Activated naive CD8-positive, alpha-beta T cell treated with anti-CD3 and anti-CD28 coated beads, Interleukin-2, amount 10 ng/mL, durations not matched to agents 7 days and 5 days (primary cell): ENCODE measurements at places on chromosomes 5 and 9. TPM values are rescaled to one million over a fixed set of nuclear protein-coding genes. Genes with fewer than 3 reads are reported as not detected.

Gene CBY3
- total RNA-seq, result 0.40 TPM

Gene FCN2
- total RNA-seq, result not detected

Gene EFNA5
- total RNA-seq, result not detected

Gene GABRA6
- total RNA-seq, result not detected

Gene HMGXB3
- total RNA-seq, result 41.3 TPM

Gene IL31RA
- not detected for total RNA-seq

Gene SPINK1
- not detected for total RNA-seq

Gene CD74
- total RNA-seq, result 350 TPM

- H3K27ac ChIP-seq, result peak overlapping the region; percentile 78
- H3K36me3 ChIP-seq, result no peaks in the 10 kb centered on the region
- no peak for DNase-seq
- peaks cover 3% of the 10 kb centered on the region for H3K4me1 ChIP-seq
Measured at GRCh38 chr5:142472306-142472951, 147.6 kb upstream of the SPRY4 start.

DNA sequence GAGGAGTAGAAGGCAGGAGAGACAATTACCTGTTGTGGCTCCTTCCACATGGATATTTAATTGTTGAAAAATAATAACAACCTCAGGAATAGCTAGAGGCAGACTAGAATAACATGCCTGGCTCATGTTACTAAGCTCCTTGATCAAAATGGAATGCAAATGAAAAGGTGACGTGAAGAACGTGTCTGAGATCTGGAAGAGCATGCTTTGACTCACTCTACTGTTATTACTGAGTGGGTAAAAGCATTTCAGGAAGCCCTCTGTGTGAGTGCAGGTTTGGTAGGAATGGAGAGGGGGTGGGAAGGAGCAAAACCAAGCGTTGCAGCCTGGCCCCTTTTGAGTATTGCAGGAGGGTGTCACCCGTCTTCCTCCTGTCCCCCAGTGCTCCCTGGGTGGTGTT is 84.8 kb downstream of the EQTN start:
- no peaks in the 10 kb centered on the region for H3K36me3 ChIP-seq

DNA sequence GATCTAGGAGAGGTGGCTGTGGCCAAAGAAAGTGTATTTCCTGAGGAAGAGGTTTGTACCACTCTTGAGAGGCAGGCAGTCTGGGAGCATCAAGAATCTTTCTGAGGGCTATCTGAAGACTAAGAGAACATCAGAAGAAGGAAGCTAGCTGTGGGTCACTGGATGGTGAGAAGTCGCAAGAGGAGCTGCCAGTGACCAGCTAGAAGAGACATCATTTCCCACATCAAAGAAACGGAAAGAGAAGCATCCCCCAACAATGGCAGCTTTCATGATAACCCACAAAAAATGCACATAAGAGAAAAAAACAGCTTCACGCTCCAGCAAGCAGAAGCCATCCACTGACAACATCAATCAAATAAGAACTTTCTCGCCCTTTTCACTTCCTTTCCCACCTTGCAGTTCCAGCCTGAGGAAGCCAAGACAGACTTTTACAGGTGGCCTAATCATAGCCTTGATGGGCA is 25.0 kb upstream of the CEP78 start:
- peak overlapping the region; percentile 68 for H3K4me3 ChIP-seq
- H3K4me1 ChIP-seq, result peaks cover 33% of the 10 kb centered on the region
- DNase-seq, result peak; percentile 28

- no peaks in the 10 kb centered on the region for H3K36me3 ChIP-seq
- no peak overlapping the region for H3K4me3 ChIP-seq
- H3K27ac ChIP-seq, result no peak overlapping the region
- peaks cover 20% of the 10 kb centered on the region for H3K4me1 ChIP-seq
- H3K27me3 ChIP-seq, result no peaks in the 10 kb centered on the region
Measured at GRCh38 chr5:56064984-56065383, 70.2 kb upstream of the IL6ST start.

DNA sequence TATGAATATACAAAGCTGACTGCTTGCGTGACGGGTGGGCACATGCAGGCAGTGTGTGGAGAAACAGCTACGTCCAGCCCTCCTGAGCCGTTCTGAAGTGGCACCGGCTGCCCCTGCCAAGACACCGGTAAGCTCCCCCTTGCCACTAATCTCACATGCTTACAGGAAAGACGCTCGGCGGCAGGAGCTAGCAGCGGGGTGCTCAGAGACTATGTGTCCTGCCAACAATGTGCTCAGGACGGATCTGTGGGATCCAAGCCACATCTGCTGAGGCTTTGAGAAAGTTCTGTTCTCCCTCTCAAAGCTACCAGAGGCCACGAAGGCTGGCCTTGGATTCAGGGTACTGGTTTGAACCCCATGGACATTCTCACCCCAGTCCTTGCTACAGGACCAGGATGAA is 157.2 kb upstream of the PHYKPL start:
- H3K4me3 ChIP-seq, result no peak overlapping the region
- no peak for DNase-seq
- no peaks in the 10 kb centered on the region for H3K4me1 ChIP-seq
- H3K36me3 ChIP-seq, result no peaks in the 10 kb centered on the region
- no peak overlapping the region for H3K27ac ChIP-seq
- H3K27me3 ChIP-seq, result no peaks in the 10 kb centered on the region

DNA sequence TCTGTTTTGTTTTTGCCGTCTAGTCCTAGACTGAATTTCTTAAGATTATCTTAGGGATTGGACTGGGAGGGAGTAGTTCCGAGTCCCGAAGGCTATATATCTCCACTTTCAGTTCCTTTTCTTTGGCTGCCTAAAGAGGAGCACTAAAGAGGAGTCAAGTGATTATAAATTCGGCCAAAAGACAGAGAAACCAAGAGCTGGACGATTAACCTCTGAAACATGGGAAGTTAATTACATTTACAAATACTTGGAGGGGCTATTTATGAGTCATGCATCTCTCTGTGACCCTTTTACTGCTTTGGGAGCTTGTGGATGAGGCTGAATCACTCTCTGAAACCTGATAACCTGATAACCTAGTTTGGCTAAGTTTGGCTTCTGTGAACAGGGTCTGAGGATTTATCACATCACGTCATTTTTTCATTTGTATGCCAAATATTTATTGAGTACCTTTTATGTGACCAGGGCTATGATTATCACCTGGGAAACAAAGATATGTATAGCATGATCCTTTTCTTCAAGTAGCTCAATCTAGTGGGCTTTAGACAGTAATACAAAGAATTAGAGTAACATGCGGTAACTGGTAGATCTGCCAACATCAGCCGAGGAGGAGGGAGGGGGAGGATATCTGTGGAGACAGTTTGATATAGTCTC is 180.9 kb downstream of the CD180 start:
- H3K27me3 ChIP-seq, result no peaks in the 10 kb centered on the region
- H3K36me3 ChIP-seq, result no peaks in the 10 kb centered on the region
- peaks cover 4% of the 10 kb centered on the region for H3K4me1 ChIP-seq
- no peak overlapping the region for H3K27ac ChIP-seq
- H3K4me3 ChIP-seq, result no peak overlapping the region

- peaks cover 6% of the 10 kb centered on the region for H3K27me3 ChIP-seq
- peaks cover 10% of the 10 kb centered on the region for H3K36me3 ChIP-seq
- no peak overlapping the region for H3K27ac ChIP-seq
- H3K4me1 ChIP-seq, result no peaks in the 10 kb centered on the region
- no peak overlapping the region for H3K4me3 ChIP-seq
Measured at GRCh38 chr5:127558273-127558672, 40.8 kb downstream of the PRRC1 start.

DNA sequence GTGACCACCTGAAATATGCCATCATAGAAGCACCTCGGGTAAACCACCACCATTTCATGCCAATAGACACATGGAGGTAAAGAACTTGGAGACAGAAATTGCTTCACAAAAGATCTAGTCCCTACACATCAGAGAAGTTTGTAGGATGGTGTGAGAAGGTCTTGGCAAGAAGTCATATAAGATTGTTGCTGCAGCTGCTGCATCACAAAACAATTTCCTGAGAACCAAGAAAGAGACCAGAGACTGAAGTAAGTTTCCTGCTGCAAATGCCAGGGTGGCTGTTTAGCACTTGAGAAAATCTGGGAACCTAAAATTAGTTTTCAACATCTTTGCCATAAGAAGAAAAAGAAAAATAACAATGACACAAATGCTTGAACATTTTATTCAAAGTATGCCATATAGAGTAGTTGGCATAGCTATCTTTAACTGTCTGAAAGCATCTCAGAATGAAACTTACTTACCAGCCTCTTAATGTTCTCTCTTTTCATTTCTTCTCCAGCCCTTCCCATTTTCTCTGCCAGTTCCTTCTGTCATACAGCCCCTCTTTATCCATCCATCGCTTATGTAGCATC is 114.3 kb downstream of the KCTD16 start:
- no peaks in the 10 kb centered on the region for H3K27me3 ChIP-seq
- no peaks in the 10 kb centered on the region for H3K4me1 ChIP-seq
- DNase-seq, result no peak
- H3K27ac ChIP-seq, result no peak overlapping the region
- no peak overlapping the region for H3K4me3 ChIP-seq

DNA sequence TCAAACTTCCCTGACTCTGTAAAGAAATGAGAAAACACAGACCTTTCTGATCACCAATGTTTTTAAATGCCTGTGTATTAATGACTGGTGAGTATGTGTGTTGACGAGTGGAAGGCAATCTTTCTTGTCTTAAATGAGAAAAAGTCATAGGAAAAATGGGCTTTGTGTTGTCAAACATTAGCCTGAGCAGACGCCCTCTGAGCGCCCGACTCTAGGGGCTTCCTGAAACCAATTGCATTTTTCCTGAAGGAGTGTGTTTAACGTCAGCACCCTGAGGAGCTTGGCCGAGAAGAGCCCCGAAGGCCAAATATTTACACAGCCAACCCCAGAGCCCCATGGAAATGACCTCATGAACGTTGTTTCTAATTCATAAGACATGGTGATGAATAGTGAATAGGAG is 154.3 kb downstream of the PHF2 start:
- no peak overlapping the region for H3K27ac ChIP-seq
- H3K4me3 ChIP-seq, result no peak overlapping the region
- H3K4me1 ChIP-seq, result no peaks in the 10 kb centered on the region
- H3K36me3 ChIP-seq, result peaks cover 2% of the 10 kb centered on the region

GRCh38 chr9:102049586-102050246 is 311.3 kb upstream of the GRIN3A start:
- no peaks in the 10 kb centered on the region for H3K36me3 ChIP-seq
- no peaks in the 10 kb centered on the region for H3K27me3 ChIP-seq
- peak overlapping the region; percentile 21 for H3K27ac ChIP-seq
- DNase-seq, result no peak

- peaks cover 33% of the 10 kb centered on the region for H3K4me1 ChIP-seq
- DNase-seq, result no peak
- peak overlapping the region; percentile 73 for H3K27ac ChIP-seq
- no peaks in the 10 kb centered on the region for H3K27me3 ChIP-seq
Measured at GRCh38 chr9:35748242-35748857, 678 bp downstream of the GBA2 start.

GRCh38 chr9:115401756-115402327 is 283.9 kb upstream of the TNC start:
- H3K27ac ChIP-seq, result no peak overlapping the region
- H3K4me1 ChIP-seq, result no peaks in the 10 kb centered on the region
- no peaks in the 10 kb centered on the region for H3K36me3 ChIP-seq
- no peak overlapping the region for H3K4me3 ChIP-seq
- DNase-seq, result no peak

GRCh38 chr9:278651-279050 is 64.0 kb downstream of the DOCK8 start:
- DNase-seq, result peak; percentile 36
- H3K4me1 ChIP-seq, result peaks cover 33% of the 10 kb centered on the region
- H3K36me3 ChIP-seq, result peaks cover 46% of the 10 kb centered on the region

DNA sequence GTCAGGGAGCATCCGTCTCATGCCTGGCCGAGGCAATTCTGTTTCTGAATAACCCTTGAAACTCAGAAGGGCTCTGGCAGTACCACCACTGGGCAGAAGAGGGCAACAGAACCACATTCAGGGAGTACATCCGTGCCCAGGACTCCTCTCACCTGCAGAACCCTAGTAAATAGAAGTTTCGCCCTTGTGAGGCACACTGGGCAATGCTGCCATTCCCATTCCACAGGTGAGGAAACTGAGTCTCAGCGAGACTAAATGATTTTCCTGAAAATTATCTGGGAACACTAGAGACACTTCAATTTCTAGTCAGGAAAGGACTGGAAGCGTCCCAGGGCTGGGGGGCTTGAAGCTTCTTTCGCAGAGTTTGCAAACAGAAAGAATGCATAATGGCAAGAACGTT is 74.7 kb downstream of the FGF1 start:
- no peaks in the 10 kb centered on the region for H3K36me3 ChIP-seq
- no peak overlapping the region for H3K4me3 ChIP-seq
- DNase-seq, result peak; percentile 69
- peaks cover 28% of the 10 kb centered on the region for H3K27me3 ChIP-seq
- no peak overlapping the region for H3K27ac ChIP-seq
- H3K4me1 ChIP-seq, result no peaks in the 10 kb centered on the region

DNA sequence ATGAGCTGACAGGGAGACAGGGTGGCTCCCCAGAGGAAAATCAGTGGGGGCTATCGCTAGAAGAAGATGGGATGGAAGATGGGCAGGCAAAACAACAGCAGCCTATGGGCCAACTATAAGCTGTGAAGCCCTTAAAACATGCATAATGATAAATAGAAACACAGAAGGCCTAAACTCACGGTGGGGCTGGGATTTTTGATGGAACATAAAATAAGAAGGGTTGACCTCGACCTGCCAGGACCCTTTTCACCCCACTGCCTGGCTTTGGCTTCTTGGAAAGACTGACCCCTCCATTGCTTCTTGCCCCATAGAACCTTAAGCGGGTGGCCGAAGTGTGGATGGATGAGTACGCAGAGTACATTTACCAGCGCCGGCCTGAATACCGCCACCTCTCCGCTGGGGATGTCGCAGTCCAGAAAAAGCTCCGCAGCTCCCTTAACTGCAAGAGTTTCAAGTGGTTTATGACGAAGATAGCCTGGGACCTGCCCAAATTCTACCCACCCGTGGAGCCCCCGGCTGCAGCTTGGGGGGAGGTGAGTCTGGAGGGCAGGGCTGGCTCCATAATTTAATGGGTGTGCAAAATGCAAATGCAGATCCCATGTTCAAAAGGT is 36.5 kb upstream of the SAP30L start:
- H3K4me1 ChIP-seq, result peaks cover 9% of the 10 kb centered on the region
- no peak for DNase-seq
- H3K27ac ChIP-seq, result no peak overlapping the region
- H3K36me3 ChIP-seq, result peaks cover 5% of the 10 kb centered on the region
- H3K27me3 ChIP-seq, result no peaks in the 10 kb centered on the region
- no peak overlapping the region for H3K4me3 ChIP-seq

DNA sequence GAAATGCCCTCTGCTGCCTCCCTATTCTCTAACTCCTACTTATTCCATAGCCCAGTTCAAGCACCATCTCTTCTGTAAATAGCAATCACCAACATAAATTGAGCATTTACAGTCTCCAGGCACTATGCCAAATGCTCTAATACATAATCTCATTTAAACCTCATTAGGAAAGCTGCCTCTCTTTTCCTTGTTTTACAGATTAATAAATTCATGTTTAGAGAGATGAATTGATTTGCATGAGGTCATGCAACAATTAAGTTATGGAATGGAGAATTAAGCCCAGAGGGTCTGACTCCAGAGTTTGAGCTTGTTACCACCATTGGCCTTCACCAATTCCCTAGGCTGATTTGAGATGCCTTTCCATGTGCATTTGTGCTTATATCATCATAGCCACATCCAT is 23.4 kb upstream of the RFX3 start:
- no peaks in the 10 kb centered on the region for H3K27me3 ChIP-seq
- H3K27ac ChIP-seq, result no peak overlapping the region
- peaks cover under 1% of the 10 kb centered on the region for H3K4me1 ChIP-seq

GRCh38 chr5:68074633-68075032 is 140.9 kb upstream of the PIK3R1 start:
- no peak overlapping the region for H3K27ac ChIP-seq
- no peaks in the 10 kb centered on the region for H3K27me3 ChIP-seq
- no peak for DNase-seq
- no peaks in the 10 kb centered on the region for H3K4me1 ChIP-seq
- no peaks in the 10 kb centered on the region for H3K36me3 ChIP-seq
